A172 (cell line): ENCODE measurements at places on chromosomes 1 and 21. TPM values are rescaled to one million over a fixed set of nuclear protein-coding genes. Genes with fewer than 3 reads are reported as not detected.

CCDC181 gene
- total RNA-seq, result 0.24 and 0.60 TPM in 2 replicates

ARHGAP29 gene
- 14.1 and 15.4 TPM in 2 replicates for total RNA-seq

ESPN gene
- total RNA-seq, result 4.0 TPM in 1 of 2 replicates, not detected in the other

SAMD13 gene
- 0.24 and 0.93 TPM in 2 replicates for total RNA-seq

EPHB2 gene
- total RNA-seq, result 29.6 and 39.3 TPM in 2 replicates

SFN gene
- 20.6 and 30.1 TPM in 2 replicates for total RNA-seq

ZFP69B gene
- 3.5 and 4.2 TPM in 2 replicates for total RNA-seq

TIE1 gene
- total RNA-seq, result 0.41 and 3.2 TPM in 2 replicates

CHIT1 gene
- total RNA-seq, result 0.14 TPM in 1 of 2 replicates, not detected in the other

PAX7 gene
- total RNA-seq, result not detected in 2 replicates

PRAMEF17 gene
- total RNA-seq, result not detected in 2 replicates

MYCL gene
- 0.43 and 1.5 TPM in 2 replicates for total RNA-seq

TMEM240 gene
- total RNA-seq, result not detected in 2 replicates

TINAGL1 gene
- total RNA-seq, result 178 and 257 TPM in 2 replicates

CR1 gene
- total RNA-seq, result not detected in 2 replicates

EFCAB14 gene
- 47.6 and 63.2 TPM in 2 replicates for total RNA-seq
